ENCODE measurements at places on chromosomes 6 and 20.
A peak's percentile ranks its signal among the peaks of the same experiment; 100 is the strongest.

GRCh38 chr6:87879132-87879861 lies 168.3 kb upstream of the SPACA1 start:
- no peak for DNase-seq

GRCh38 chr6:159193923-159194322 lies 24.7 kb downstream of the FNDC1 start:
- no peak for DNase-seq

- no peak for DNase-seq
Measured at GRCh38 chr6:17730078-17730704, 23.5 kb upstream of the NUP153 start.

- DNase-seq, result peak; percentile 55
Measured at GRCh38 chr6:142376800-142377496, 75.1 kb downstream of the ADGRG6 start.

DNA sequence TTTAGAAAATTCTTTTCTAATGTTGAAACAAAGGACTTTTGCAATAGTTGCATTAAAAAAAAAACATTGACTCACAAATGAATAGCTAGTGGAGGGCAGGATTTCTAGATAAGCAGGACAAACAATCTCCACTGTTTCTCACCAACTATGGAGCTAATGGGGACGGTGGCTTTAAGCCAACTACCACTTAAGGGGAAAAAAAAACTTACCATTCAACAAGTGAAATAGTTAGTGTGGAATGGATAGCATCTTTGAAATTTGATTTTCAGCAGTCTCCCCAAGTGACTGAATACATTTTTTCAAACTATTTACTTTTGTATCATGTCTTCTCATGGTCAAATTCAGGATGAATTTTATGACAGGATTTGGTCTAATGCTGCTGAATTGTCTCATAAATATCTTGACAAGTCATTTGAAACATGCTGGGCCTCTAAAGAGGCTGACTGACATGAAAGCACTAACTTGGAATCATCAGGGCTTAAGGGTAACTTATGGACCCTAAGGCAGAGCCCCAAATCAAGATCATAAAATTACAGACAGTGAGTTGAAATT lies 100.5 kb downstream of the EYA4 start:
- DNase-seq, result peak; percentile 74

GRCh38 chr20:63490416-63490815 lies 8.5 kb downstream of the EEF1A2 start:
- no peak for DNase-seq

DNA sequence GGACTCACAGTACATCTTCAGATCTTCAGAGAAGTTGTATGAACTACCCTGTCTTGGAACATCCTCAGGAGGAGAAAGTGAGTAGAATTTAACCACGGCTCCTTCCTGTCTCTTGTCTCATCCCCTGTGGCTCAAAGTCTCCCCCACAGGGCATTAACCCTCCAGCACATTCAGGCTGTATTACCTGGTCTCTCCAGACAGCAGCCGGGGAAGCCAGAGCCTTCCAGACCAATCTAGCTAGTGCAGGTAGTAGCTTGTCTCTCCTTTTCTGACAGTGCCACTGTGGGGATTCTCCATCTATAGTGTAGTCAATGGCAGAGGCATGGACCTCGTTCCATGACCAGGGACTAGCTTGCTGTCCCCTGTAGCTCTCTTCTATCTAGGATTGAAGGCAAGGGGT lies 16.9 kb upstream of the ELMO2 start:
- no peak for DNase-seq

GRCh38 chr6:20909621-20910020 lies 375.4 kb downstream of the CDKAL1 start:
- no peak for DNase-seq
